ENCODE measurements at places on chromosomes 13 and 19.
A peak's percentile ranks its signal among the peaks of the same experiment; 100 is the strongest.

- no peak for DNase-seq
Measured at GRCh38 chr13:49756263-49756662, 36.2 kb downstream of the KPNA3 start.

DNA sequence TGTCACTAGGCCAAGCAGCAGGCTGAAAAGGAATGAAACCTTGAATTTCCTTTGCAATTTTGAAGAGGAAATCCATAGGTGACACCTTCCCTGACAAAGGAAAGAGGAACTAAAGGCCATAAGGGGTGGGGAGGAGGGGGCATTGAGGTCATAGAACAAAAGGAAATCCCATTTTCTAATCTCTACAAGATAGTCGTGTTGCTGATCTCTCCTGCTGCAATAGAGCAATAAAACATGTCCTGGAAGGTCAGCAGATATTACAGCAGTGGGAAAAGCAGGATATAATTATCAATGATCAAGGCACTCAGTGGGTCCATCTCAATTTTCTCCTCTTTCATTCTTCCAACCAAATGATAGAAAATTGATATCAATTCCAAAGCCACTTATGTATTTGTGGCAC, 20.3 kb upstream of the RAP2A start:
- DNase-seq = no peak

DNA sequence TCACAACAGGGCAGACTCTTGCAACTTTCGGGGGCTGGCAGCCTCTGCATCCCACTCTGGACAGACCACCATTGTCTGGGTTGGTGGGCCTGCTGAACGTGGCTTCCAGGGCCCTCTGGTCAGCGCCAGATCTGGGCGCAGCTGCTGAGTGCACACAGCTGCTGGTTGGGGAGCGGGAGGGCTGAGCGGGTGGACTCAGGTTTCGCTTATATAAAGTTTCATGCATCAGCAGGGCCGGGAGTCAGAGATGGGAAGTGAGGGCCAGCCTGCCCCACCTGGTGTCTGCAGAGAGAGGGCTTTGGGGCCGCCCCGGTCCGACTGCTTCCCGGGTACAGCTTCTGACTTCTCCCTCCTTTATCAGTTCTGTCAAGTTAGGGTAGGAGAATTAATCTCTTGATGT, 6.9 kb downstream of the ARHGEF7 start:
- no peak for DNase-seq

DNA sequence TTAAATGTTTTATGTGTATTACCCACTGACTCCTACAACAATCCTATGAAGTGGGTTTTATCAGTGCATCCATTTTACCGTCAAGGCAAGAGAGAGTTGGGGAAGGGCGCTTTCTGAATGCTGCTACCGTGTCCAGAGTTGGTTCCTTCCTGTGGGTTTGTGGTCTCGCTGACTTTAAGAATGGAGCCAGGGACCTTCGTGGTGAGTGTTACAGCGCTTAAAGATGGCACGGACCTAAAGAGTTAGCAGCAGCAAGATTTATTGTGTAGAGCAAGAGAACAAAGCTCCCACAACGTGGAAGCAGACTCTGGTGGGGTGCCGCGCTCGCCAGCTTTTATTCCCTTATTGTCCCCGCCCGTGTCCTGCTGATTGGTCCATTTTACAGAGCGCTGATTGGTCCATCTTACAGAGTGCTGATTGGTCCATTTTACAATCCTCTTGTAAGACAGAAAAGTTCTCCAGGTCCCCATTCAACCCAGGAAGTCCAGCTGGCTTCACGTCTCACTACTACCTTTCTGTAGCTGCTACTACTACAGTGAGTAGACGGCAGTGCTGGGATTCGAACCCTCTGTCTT, 6.1 kb downstream of the OSCAR start:
- no peak for DNase-seq

- DNase-seq = no peak
Measured at GRCh38 chr19:40216777-40217026, 1.5 kb downstream of the TTC9B start.

- DNase-seq = no peak
Measured at GRCh38 chr13:95059306-95059705, 241.9 kb downstream of the ABCC4 start.

- no peak for DNase-seq
Measured at GRCh38 chr13:103431856-103432255, 365.6 kb upstream of the SLC10A2 start.

DNA sequence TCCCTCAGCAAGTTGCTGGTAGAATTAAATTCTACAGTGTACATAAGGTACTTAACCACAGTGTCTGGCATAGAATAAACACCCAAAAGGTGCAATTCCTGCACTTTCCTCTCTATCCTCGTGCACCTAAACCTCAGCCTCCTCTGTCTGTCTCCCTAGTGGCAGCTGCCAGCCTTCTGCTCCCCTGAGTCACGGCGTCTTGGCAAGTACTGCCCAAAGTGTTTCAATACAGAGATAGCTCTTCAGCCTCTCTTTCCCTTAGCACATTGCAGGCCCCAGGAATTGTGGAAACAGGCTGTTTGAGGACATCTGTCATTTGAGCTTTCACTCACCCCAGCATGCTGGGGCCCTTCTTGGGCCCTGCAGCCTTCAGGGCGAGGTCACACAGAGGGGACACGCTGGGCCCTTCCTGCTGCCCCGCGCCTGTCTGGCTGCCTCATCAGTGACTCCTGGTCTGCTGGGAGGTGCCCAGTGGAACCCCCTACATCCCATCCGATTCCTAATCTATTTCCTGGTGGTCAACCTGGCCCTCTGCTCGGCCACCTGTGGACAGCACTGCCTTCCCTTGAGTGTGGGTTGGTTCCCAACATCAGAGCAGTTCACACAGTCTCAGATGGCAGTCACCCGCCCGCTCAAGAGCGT, 19.3 kb downstream of the COL4A2 start:
- no peak for DNase-seq

DNA sequence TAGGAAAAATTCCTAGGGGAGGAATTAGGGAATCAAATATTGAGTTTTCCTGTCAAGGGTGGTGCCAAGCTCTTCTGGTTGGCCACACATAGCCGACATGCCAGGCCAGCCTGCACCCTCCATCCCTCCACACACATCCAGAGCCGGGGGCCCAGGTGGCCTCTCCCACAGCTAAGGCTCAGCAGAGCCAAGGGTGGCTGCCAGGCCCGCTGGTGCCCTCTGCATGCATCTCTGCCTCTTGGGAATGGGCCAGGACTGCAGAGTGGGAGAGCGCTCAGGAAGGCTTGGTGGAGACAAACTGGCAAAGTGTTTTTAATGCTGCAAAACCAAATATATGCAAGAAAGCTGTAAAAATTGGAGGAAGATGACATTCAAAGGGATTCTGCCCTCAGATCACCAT, 42.7 kb upstream of the GAS6 start:
- DNase-seq = no peak

GRCh38 chr13:74662905-74663304, 528.7 kb upstream of the KLF12 start:
- DNase-seq = no peak

GRCh38 chr13:85631801-85632200, 167.4 kb downstream of the SLITRK6 start:
- DNase-seq = no peak

DNA sequence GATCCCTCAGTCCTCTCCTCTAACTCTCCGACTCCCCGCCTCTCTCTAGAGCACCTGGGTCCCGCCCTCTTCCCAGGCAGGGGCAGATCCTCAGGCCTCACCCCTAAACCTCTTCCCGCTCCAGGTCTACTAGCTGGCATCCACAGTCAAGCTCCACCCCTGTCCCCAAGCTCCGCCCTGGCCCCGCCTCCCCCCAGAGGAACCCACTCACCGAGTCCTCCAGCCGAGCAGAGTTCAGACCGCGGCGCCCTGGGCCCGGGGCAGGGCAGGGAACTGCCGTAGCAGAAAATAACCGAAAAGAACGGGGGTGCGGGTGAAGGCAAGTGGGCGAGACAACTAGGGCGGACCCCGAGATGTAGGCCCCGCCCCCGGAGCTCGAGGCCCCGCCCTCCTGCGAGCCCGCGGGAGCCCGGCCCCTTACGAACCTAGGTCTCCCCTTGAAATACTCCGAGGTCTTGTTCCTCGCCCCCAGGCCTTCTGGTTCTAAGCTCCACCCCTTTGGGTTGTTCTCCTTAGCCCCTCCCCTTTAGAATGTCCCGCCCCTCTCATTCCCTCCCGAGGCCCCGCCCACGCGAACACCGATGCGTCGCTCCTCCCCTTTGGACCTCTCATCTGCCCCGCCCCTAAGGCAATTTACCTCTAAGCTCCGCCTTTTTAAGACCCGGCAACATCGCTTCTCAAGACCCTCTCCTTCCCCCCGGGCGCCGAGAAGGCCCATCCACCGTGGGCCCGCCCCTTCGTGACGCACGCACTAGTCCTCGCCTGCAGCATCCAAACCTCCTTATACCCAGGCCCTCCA, at the start of gene GGN:
Gene GGN (minus strand): TSS at position 485 of the 799 bp plus-strand sequence. CDS start 773 bp downstream, outside the sequence.
- DNase-seq = peak; percentile 53

GRCh38 chr19:50292216-50292827, 36.9 kb downstream of the KCNC3 start:
- DNase-seq = no peak

DNA sequence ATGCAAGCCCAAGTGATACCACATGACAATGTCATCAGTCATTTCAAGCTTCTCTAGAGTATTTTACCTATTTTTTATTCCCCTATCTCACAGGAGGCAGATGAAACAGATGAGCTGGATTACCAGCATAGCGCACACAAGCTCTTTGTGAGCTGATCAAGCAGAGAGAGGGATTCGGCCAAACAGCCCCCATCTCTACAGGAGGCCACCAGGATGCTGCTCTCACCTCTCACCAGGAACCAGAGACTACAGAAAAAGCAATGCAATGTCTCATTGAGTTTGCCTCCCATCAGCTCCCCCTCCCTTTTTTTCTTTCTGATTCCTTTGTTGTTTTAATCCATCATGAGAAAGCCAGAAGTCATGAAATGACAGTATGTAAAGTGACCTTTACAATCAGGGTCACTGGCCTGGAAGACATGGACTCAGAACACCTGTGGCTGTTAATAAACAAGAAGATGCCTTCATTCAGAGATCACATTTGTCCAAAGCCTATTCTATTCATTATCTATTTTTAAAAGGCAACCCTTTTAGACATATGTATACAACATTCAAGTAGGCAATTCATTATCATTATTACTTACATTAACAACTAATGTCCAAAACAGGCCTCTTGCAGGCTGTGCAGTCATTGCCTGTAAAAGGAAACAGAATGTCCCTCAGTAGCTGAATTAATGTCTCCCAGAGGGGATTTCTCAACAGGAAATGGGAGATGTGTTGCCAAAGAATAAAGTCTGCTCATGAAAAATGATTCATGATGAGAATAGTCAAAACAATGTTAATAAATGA, 656.6 kb downstream of the TBC1D4 start:
- DNase-seq = no peak

DNA sequence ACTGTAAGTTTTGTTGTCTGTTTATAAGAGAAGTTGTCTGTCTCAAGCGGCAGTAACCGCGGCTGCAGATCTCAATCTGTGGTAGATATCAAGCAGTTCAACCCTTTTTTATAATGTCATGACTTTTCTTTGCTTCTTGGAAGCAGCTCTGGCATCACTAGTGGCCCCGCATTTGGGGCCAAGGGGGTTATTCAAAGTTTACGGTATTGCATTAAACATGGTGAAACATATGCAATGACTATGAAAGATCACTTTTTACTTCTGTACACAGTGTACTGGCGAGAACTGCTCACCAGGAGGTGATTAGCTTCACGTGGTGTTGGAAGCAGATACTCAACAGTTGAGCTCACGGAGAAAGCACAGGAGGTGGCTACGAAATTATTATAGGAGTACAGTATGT, 4.6 kb upstream of the FFAR3 start:
- DNase-seq = no peak
